Activated T-cell treated with anti-CD3 and anti-CD28 coated beads, Interleukin-2, amount 50 U/mL, for 48 hours (primary cell): ENCODE measurements at places on chromosomes 7 and 10.

- DNase-seq: no peak
These were observed 21.9 kb downstream of the FRA10AC1 start for GRCh38 chr10:93680412-93681047.

DNA sequence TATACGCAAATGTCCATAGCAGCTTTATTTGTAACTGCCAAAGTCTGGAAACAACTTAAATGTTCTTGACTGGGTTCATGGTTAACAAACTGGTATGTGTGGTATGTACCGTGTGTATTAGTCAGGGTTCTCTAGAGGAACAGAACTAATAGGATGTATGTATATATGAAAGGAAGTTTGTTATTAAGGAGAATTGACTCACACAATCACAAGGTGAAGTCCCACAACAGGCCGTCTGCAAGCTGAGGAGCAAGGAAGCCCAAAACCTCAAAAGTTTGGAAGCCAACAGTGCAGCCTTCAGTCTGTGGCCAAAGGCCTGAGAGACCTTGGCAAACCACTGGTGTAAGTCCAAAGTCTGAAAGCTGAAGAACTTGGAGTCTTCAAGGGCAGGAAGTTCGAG lies 66.8 kb downstream of the TMEM168 start:
- no peak for DNase-seq

- DNase-seq: no peak
These were observed 148.8 kb upstream of the ZMIZ1 start for GRCh38 chr10:78920011-78920410.

GRCh38 chr7:8291397-8292141 lies 29.6 kb upstream of the ICA1 start:
- no peak for DNase-seq

GRCh38 chr7:147380926-147381325 lies 1209.6 kb upstream of the C7orf33 start:
- DNase-seq: no peak

DNA sequence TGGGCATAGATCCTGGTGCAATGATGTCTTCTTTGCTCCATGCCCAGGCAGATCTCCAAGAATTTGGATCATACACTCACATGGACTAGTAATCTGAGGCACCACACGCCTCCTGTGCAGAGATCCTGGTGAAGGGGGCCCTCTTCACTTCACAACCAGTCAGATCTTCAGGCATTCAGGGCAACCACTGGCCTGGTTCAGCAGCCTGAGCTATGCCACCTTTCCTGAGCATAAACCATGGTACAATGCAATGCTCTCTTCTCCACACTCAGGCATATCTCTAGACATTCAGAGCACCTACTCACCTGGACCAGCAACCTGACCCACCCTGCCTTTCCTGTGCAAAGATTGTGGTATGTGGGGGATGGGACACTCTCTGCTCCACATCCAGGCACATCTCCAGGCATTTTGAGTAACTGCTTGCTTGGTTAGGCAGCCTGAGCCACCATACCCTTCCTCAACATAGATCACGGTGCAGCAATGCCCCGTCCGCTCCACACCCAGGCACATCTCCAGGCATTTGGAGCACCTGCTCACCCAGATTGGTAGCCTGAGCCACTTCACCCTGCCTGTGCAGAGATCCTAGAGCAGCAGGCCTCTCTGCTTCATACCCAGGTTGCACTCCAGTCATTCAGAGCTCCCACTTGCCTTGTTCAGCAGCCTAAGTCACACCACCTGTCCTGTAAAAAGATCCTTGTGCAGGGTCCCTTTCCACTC lies 532.2 kb upstream of the STEAP1 start:
- no peak for DNase-seq

GRCh38 chr7:82445271-82445670 lies 1.7 kb upstream of the CACNA2D1 start:
- DNase-seq: no peak

DNA sequence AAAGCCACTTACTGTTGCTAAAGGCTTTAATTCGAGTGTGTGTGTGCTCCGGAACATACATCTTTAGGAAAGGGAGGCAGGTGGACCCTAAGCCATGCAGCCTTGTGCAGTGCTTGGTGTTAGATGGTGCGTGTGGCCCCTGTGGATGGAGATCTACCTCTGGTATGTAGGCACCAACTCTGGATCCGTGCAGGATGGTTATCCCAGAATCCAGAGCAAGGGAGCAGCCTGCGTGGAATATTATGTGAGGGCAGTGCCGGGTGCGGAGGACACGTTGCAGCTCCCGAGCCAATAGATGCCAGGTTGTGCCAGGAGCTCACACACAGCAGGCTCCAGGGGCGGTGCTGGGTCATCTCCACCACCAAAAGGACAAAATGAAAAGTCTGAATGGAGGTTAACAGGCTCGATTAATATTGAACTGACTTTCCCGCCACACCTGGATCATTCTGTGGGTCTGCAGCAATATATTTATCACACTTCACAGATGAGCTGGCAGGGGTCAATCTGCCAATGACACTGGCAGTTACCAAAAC lies 143.0 kb upstream of the NPS start:
- no peak for DNase-seq

DNA sequence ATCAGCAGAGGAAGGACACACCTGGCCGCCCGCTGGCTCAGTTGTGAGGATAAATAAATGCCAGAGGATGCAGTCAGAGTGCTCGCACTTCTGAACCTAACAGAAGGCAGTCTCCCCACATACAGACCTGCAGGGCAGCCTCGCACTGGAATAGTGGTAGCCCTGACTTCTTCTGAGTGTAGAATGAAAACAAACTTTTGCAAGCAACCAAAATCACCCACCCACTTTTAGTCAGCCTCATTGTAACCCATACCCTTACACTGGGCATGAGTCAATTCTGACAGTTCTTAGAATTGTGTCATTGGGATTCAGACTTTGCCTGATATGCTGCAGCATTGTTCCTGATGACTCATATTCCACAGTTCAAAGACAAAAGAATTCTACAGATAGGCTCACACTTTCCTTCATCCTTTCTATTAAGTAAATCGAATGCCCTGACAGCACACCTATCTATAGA lies 167.0 kb upstream of the CDK1 start:
- DNase-seq: peak; percentile 53

DNA sequence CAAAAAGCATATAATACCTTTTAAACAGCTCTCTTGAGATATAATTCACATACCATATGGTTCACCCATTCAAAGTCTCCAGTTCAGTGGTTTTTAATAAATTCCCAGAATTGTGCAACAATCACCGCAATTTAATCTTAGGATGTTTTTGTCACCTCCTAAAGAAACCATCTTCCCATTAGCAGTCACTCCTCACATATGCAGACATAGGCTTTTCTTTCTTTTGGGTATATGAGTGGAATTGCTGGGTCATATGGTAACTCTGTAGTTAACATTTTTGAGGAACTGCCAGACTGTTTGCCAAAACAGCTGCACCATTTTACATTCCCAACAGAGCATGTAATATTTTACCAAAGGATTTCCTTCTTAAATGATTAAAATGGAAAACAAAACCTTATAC lies 57.0 kb downstream of the CC2D2B start:
- DNase-seq: no peak

GRCh38 chr10:30384701-30385201 lies 35.7 kb upstream of the MTPAP start:
- DNase-seq: peak; percentile 44

DNA sequence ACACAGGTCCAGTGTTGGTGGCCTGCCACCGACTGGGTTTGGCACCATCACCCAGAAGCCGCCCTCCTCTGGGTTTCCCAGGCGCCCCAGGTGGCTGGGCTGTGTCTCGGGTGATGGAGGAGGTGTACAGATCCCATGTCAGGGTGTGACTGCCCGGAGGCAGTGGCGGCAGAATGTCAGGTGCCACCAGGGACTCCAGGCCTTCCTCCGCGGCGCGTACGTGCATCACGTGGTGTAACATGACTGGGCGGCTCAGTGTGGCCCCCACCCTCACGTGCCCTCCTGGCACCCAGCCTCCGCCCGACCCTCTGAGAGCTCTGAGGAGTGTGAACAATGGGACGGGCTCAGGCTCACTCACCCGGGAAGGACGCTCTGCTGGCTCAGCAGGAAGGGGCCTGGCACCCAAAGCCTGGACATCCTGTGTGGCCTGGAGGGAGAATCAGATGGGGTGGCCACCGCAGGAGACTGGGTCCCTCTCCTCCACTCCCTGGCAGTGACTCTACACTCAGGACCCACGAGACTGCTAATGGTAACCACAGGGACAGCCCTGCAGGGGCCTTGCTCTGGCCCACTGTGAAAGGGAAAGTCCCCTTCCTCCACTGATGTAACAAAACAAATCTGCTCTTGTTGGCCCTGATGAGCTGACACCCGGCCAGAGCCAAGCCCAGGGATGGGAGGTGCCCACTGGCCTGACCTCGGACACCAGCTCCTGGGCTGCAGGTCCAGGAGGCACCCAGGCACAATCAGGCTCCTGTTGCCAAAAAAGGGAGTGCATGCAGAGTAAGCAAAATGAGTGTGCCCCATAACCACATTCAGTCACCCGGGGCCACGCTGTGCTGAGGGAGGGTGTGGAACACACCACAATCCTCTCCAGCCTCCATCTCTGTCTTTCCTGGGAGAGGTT lies 164.8 kb downstream of the PRKAG2 start:
- DNase-seq: no peak

DNA sequence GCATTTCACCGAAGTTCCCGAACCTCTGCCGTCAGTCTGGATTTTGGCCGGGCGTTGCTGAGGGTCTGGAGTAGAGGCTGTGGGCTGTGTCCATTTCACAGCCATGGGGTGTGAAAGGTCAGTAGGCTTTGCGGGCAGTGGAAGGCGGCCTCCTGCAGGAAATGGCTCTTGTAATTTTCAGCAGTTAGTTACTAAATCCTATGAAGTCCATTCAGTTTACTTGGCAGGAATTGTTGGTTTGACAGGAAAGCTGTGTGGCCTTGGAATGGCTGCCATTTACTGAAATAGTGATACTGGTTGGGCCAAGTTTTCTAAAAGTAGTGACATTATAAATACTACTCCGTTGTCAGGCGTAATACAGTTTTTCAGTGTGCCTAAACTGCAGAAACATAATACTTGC lies 303.7 kb downstream of the CCDC3 start:
- no peak for DNase-seq

GRCh38 chr7:106534271-106534846 lies 126.6 kb downstream of the CCDC71L start:
- DNase-seq: no peak

DNA sequence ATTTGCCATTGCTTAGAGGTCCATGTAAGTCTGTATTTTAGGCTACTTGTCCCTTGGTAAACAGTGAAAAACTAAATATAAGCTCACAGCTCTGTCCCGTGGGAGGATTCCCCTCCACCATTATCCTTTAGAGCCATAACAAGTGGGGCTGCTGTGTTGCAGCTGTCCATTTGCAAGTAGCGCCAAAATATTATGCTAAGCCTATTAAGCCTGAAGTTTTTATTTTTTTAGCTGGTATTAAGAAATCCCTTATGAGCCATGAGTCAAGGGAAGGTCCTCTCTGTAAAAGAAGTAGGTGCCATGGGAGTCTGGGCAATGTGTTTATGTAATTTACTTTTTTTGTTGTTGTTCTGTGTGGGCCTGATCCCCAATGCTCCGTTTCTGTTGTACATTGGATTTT lies 183.9 kb downstream of the THSD7A start:
- no peak for DNase-seq

DNA sequence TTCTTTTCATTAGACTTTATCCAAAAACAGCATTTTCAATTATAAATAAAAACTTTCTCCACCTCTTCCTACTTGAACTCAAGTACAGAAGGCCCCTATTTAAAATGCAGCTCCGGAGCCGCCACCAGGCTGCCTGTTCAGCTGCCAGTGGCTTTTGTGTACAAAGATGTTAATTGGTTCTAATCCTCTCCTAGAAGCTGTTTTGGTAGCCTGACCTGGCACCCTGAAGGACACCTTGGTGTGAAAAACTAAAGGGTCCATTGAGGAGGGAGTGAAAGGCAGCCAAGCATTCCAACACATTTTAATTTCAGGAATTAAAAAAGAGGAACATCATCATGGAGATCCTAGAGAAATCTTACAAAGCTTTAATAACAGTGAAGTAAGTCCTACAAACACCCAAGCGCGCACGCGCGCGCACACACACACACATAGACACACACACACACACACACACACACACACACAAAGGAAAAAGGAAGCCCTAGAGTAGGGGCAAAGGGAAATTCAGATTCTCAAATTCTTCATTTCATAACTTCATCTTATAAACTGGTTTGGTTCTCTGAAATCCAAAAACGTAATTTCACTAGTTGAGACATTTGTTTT lies 41.4 kb downstream of the VAX1 start:
- no peak for DNase-seq

DNA sequence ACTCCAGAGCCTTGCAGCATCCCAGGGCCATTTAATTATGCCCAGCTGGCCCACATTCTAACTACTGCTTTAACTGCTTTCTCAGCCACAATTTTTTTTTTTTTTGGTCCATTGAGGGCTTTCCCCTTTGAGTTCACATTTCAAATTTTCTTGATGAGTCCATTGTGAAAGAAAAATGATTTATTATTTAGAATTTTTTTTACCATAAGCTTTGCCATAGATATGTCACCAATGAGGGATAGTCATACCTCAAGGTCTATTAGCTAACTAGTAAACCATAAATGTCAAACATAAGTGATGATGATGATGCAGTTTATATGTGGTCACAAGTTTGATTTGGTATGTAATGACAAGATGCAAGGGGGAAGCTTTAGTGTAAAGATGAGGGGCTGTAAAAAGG lies 282.9 kb downstream of the BICC1 start:
- no peak for DNase-seq

DNA sequence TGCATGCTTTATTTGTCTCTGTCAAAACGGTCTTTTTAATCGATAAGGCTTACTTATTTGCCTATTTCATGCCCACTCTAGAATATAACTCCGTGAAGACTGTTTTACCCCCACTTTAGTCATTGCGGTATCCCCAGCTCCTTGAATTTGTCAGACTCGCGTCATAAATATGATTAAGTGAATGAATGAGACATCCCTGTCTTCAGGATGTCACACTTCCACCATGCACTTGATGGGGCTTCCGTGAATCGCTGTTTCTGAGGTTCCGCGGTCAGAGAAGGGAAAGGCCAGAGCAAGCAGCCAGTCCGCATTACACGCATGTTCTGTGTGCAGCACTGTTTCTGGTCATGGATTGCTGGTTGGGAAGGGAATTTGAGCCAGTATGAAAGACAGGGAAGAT lies 138.8 kb downstream of the CELF2 start:
- no peak for DNase-seq

- DNase-seq: no peak
These were observed 20.3 kb upstream of the CD36 start for GRCh38 chr7:80618096-80618495.

GRCh38 chr10:101646364-101646763 lies 48.6 kb downstream of the FBXW4 start:
- no peak for DNase-seq

GRCh38 chr10:132056663-132057062 lies 9.1 kb upstream of the JAKMIP3 start:
- DNase-seq: no peak

DNA sequence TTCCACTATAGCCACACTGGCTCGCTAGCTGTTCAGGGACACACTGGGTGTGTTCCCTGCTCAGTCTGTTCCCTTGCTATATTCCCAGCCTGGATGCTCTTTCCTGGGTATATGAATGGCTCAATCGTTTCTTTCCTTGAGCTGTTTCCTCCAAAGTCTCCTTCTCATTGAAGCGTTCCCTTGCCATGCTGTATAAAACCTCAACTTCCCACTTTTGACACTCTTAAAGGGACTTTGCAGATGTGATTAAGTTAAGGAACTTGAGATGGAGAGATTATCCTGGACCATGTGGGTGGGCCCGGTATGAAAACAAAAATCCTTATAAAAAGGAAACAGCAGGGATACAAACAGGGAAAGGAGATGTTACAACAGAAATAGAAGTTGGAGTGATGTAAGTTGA lies 973.1 kb downstream of the LRMDA start:
- no peak for DNase-seq

GRCh38 chr7:17466216-17466615 lies 167.8 kb downstream of the AHR start:
- no peak for DNase-seq
